ENCODE measurements at places on chromosomes 3 and 15. TPM values are rescaled to one million over a fixed set of nuclear protein-coding genes. Genes with fewer than 3 reads are reported as not detected.
A peak's percentile ranks its signal among the peaks of the same experiment; 100 is the strongest.

H1-8 gene
- not detected for polyA plus RNA-seq

GPR176 gene
- polyA plus RNA-seq: 17.5 TPM

ZIC1 gene
- not detected for polyA plus RNA-seq

DNA sequence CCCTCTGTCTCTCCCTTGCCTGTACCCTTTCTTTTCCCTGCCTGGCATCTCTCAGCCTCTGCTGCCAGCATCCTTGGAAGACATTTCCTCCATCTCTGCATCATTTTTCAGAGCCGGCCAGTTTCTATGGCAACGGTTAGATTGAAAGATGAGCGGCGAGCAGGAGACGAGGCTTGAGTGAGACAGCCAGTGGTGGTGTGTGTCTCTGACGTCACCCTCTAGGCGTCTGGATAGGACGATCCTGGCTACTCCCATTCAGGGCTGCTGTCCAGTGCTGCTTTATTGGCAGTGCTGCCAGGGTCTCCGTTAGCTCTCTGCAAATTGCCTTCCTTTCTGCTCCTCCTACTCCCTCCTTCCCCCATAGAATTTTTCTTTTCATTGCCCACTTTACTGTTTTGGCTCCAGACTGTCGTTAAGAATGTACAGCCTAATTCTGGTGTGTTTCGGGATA, 57.9 kb downstream of the TRAK1 start:
- no peak for DNase-seq

GRCh38 chr15:27458345-27459084, 487.5 kb downstream of the GABRG3 start:
- no peak for DNase-seq

GRCh38 chr15:64720188-64720587, 55.2 kb downstream of the RBPMS2 start:
- DNase-seq: no peak

GRCh38 chr3:56612146-56612545, 55.2 kb downstream of the CCDC66 start:
- DNase-seq: no peak

DNA sequence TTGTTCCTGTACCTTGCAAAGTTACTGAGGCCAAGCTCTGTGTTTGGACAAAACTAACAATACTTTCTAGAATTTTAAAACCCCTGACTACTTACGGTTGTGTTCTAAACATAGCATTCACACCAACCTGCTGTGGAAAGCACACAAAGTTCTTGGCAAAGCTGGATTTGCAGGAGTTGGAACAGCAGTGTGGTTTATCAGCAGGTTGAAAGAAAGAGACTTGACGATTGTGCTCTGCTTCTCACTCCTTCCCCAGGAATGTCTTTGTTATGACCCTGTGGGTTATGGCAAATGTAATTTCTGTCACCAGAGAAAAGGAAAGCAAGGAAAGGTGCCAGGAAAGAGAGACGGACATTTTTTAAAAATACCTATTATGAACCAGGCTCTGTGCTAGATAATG, 165.5 kb upstream of the TGFBR2 start:
- no peak for DNase-seq

- DNase-seq: no peak
These were observed 8.0 kb upstream of the LRRIQ4 start for GRCh38 chr3:169804681-169805080.

DNA sequence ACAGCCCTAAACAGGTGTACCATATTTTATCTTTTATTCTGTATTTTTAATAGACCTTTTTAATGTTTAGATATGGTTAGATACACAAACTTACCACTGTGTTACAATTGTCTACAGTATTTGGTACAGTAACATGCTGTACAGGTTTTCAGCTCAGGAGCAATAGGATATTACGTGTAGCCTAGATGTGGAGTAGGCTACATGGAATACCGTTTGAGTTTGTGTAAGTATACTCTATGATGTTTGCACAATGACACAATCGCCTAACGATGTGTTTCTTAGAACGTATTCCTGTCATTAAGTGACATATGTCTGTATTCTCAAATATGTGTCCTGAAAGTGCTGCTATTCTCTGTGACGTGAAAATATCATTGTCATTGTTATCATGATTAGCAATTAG, 62.6 kb downstream of the MFSD1 start:
- no peak for DNase-seq

DNA sequence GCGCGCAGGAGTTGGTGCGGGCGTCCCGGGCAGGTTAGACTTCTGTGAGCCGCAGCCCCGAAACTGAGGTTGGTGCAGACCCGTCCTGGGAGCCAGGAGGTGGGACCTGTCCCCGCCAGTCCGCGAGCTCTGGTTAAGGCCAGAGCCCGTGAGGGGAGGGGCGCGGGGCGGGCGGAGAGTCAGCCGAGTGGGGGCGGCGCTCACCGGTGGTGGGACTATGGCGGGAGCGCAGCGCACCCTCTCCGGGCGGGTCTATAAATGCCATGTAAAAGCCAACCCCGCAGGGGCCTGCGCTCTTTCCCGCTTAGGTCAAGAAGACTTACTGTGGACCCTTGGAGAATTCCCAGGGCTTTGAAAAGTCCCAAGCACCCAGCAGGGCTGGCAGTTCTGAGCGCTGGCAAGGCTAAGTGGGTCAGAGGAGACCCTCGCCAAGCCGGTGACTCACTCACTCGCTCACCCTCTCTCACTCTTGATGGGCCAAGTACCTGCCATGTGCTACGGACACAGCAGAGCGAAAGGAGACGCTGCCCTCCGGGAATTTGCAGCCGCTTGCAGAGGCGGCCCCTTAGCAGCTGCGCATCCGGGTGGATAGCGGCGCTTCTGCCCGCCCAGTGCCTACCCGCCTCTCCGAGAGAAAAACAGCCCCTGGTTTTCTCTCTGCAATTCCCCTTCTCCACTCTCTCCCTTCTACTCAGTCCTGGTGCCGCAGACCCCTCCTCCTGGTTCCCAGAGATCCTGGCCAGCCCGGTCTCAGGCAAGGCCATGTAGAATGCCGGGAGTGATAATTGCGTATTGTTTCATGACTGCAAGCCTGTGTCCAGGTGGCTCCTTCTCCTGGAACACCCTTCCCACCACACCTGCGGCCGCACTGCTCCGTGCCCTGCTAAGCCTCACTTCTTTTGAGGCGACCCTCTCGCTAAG, at the start of gene ALDH1L1:
Gene ALDH1L1, minus strand, starts transcription at position 110 of the 921 bp plus-strand sequence. CDS start 19,607 bp downstream, outside the sequence.
- no peak for DNase-seq

GRCh38 chr15:92714477-92715401, 59.2 kb upstream of the FAM174B start:
- DNase-seq: peak; percentile 80

DNA sequence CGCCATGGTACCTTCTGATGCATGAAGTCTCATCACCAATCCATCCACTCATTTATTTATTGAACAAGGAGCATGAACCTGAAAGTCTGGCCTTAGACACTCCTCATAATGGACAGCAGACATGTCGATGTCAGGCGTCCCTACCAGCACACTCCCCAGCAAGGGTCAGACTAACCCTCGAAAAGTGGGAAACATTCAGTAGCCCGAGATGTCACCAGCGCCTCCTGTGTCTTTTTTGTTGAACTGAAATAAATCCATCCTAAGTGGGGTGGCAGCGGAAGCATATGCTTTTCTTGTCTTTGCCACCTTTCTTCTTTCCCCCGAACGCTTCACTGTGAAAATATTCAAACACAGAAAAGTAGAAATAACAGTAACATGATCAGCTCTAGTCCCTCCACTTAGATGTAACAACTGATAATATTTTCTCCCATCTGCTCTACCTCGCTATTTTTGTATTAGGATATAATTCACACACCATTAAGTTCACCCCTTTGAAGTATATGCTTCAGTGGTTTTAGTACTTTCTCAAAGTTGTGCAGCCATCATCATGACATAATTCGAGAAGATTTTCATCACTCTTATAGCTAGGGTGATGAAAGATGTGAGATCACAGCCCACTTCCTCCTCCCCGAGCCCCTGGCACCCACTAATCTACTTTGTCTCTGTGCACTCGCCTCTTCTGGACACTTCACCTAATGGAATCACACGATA, 121.6 kb downstream of the ADAMTS17 start:
- DNase-seq: no peak

GRCh38 chr15:29623116-29623639, 199.1 kb downstream of the TJP1 start:
- DNase-seq: no peak

GRCh38 chr3:168645180-168645579, 549.5 kb upstream of the GOLIM4 start:
- DNase-seq: no peak

DNA sequence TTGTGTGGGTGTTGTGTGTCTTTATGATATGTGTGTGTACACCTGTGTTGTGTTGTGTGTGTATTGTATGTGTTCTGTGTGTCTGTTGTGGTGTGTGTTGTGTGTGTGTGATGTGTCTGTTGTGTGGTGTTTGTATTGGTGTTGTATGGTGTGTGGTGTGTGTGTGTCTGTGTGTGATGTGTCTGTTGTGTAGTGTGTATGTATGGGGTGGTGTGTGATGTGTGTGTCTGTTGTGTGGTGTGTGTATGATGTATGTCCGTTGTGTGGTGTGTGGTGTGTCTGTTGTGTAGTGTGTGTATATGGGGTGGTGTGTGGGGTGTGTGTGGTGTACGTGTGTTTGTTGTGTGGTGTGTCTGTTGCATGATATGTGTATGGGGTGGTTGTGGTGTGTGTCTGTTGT, 46.6 kb downstream of the ZDHHC19 start:
- DNase-seq: no peak

Measured in right renal cortex interstitium (tissue), 3 donors.